ENCODE measurements at places on chromosomes 13 and 19. TPM values are rescaled to one million over a fixed set of nuclear protein-coding genes. Genes with fewer than 3 reads are reported as not detected.
A peak's percentile ranks its signal among the peaks of the same experiment; 100 is the strongest.

LMTK3 gene
- 3.2 TPM for polyA plus RNA-seq

GPR4 gene
- polyA plus RNA-seq: 0.69 TPM

ZNF90 gene
- polyA plus RNA-seq: 1.5 TPM

CERS1 gene
- 7.3 TPM for polyA plus RNA-seq

CGB8 gene
- not detected for polyA plus RNA-seq

CD177 gene
- 0.88 TPM for polyA plus RNA-seq

ATP4A gene
- not detected for polyA plus RNA-seq

CEACAM4 gene
- polyA plus RNA-seq: not detected

AP2S1 gene
- polyA plus RNA-seq: 380 TPM

GRCh38 chr19:18948075-18948975 is 7.3 kb upstream of the HOMER3 start:
- no peak overlapping the region for H3K4me3 ChIP-seq
- no peak for DNase-seq
- no peak overlapping the region for H3K27ac ChIP-seq
- no peaks in the 10 kb centered on the region for H3K27me3 ChIP-seq
- H3K36me3 ChIP-seq: no peaks in the 10 kb centered on the region
- H3K4me1 ChIP-seq: no peaks in the 10 kb centered on the region

DNA sequence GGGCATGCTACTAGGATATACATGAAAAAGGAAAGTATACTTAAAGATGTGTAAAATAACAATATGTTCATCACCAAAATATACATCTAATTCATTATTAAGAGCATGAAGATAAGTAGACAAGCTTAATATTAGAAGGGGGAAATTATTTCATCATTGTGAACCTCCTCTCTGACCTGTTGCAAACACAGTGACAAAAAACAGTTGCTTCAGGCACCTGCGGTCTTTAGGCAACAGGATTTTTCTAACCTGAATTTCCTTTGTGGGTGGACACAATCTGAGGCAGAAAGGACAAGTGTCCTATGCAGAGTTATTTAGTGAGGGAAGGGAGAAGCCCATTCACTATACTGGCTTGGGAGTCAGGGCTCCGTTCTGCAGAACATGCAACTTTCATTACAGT is 6.3 kb downstream of the FREM2 start:
- H3K27me3 ChIP-seq: 0 out of 2 replicates have a peak, but pooled peaks cover 4% of the 10 kb centered on the region
- no peaks in the 10 kb centered on the region for H3K36me3 ChIP-seq
- DNase-seq: no peak
- H3K27ac ChIP-seq: no peak overlapping the region
- H3K4me1 ChIP-seq: no peaks in the 10 kb centered on the region

DNA sequence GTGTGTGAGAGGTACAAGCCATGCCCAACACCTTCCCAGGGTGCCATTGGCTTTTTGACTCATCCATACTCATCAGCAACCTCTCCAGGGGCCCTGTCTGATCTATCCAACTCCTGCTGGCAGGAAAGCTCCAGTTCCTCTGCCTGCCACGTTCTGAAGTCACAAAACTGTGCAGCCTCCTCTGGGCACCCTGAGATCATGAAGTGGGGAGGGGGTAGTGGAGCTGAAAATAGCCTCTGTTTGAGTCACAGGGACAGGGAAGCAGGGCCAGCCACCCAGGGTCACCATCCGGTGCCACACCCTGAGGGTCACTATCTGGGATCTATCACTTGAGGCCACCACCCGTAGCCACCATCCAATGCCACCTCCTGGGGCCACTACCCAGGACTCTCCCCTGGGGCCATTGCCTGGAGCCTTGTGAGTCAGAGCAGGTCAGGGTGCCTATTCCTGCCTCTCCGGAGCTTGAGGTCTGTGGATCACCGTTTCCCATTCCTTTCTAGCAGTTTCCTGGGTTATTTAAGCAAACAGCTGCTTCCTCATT is 172.1 kb downstream of the NUFIP1 start:
- H3K36me3 ChIP-seq: no peaks in the 10 kb centered on the region
- no peaks in the 10 kb centered on the region for H3K27me3 ChIP-seq
- H3K4me3 ChIP-seq: no peak overlapping the region
- H3K27ac ChIP-seq: no peak overlapping the region

DNA sequence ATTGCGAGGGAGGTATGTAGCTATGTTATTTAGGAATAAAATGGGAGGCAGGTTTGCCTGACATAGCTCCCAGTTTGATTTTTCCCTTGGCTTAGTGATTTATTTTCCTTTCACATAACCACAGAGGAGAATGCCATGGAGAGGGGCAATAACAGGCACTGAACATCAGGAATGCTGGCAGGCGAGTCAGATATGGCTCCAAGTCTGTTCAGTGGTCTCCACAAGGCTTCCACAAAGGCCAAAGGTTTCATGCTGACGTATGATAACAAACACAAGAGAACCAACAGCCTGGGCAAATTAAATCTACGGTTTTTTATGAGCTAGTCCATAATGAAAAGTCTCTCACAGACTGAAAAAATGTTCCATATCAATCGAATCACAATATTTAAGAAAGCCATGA is 66.7 kb downstream of the SUCLA2 start:
- H3K36me3 ChIP-seq: peaks cover 3% of the 10 kb centered on the region
- no peak for DNase-seq
- H3K4me3 ChIP-seq: no peak overlapping the region
- no peaks in the 10 kb centered on the region for H3K27me3 ChIP-seq
- no peak overlapping the region for H3K27ac ChIP-seq

DNA sequence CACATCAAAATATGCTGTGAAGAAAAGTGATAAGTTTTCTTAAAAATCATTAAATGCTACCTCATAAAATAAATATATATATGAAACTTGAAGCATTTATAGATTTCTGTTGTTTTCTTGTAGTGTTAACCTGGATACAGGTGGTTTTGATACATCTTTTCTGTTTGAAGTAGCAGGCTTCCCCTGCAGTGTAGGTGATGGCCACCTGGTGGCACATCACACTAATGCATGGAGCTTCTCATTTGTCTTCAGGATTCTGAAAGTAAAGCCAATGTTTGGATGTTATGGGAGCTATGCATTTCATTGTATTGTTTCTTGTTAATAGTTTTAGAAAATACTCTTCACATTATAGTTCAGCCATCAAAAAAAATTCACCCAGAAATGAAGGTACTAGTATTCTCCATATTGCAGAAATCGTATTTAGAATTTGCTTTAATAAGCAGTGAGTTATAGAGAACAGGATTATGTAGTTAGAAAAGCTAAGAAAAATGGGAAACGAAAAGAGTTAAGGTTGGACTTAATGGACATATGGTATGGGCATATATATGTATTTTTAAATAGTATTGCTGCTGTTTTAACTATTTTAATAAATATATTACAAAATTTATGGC is 18.7 kb downstream of the GPR180 start:
- no peak overlapping the region for H3K27ac ChIP-seq
- H3K4me1 ChIP-seq: no peaks in the 10 kb centered on the region
- H3K36me3 ChIP-seq: peaks cover 66% of the 10 kb centered on the region
- DNase-seq: peak; percentile 49
- no peak overlapping the region for H3K4me3 ChIP-seq

DNA sequence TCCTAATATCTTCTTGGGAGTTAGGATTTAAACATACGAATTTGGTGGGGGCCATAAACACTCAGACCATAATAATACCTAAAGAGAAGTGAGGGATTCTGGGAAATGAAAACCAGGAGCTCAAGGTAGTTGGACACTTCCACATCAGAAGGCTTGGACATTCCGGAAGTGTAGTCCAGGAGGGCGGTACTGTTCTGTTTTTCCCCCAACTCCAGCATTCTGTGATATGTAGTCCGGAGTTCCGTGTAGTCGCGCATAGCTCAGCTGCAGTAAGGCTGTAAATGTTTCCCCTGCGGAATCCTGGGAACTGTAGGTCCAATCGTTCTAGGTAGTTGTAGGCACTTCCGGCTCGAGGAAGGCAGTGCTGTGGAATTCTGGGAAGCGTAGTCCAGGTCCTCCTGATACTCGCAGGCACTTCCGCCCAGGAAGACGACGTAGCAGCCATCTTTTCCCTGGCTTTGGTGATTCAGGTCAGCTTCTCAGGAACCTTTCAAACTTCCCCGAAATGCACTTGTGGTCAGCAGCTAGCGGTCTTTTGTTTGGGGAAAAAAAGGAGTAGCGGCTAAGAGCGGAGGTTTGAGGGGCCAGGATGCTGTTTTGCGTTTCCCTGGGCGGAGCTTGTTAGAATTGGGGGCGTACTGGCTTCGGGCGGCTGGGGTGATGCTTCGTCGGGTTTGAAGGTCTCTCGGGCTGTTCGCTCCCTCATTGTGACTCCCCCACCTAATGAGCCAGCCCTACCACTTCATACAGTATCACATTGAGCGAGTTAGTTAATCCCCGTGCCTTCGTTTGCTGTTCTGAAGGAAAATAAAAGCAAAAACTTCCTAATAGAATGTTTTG is at the start of gene ZNF226:
TSS of gene ZNF226 (plus strand) at position 428 of the 840 bp plus-strand sequence. CDS start 4,981 bp downstream, outside the sequence.
- H3K27me3 ChIP-seq: no peaks in the 10 kb centered on the region
- H3K36me3 ChIP-seq: peaks cover 35% of the 10 kb centered on the region
- H3K4me1 ChIP-seq: no peaks in the 10 kb centered on the region
- H3K4me3 ChIP-seq: peak within 1 kb of the TSS; percentile 98

GRCh38 chr13:30308548-30308947 is 1.2 kb upstream of the KATNAL1 start:
- H3K36me3 ChIP-seq: no peaks in the 10 kb centered on the region
- DNase-seq: no peak
- no peaks in the 10 kb centered on the region for H3K27me3 ChIP-seq
- no peak overlapping the region for H3K4me3 ChIP-seq
- no peak overlapping the region for H3K27ac ChIP-seq
- peaks cover 34% of the 10 kb centered on the region for H3K4me1 ChIP-seq

DNA sequence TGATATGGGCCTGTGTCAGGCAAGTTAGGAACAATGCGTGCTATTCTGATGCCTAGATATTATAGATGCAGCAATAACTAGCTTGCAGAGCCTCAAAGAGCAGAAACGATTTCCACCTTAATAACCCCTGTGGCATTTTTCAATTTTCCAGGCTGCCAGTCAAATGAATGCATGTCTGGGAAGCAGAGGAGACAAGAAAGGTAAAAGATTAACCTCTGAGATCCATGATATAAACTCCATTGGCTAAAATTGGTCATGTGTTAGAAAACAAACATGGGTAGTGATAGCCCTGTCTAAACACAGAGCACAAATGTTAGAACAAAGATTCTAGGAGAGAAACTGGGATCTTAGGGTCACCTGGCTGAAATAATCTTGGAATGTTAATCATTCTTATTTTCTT is 811.1 kb downstream of the DIAPH3 start:
- DNase-seq: no peak
- H3K36me3 ChIP-seq: no peaks in the 10 kb centered on the region
- H3K27ac ChIP-seq: no peak overlapping the region

DNA sequence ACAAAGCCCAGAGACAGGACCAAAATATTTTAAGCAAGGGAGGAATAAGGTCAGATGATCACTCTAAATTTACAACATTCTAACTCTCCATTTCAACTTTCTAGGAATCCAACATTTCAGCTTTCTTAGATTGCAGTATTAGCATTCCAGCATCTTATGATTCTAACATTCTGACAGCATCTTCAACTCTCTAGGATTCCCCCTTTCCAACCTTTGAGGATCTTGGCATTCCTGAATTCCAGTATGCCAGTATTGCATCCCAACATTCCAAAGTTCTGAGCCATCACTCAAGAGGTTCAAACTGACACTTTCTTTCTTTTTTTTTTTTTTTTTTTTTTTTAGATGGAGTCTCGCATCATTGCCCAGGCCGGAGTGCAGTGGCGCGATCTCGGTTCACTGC is 13.8 kb downstream of the TGFB1 start:
- DNase-seq: no peak
- H3K4me1 ChIP-seq: no peaks in the 10 kb centered on the region
- no peaks in the 10 kb centered on the region for H3K27me3 ChIP-seq
- H3K27ac ChIP-seq: no peak overlapping the region
- peaks cover 9% of the 10 kb centered on the region for H3K36me3 ChIP-seq

DNA sequence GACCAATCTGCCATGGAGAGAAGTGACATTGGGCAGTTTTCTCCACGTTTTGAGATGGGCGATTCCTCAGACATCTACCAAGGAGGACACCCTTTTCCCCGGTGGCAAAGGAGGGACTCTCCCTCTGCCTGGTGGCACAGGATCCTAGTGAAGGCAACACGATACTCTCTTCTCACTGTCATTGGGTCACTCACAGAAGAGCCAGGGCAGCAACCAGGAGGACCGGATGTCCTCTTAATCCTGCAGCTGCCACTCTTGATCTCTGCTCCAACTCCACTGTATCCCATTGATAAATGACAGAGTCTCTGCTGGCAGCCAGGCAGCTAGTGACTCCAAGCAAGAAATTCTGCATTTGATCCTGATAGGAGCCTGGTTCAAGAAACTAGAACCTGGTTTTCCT is 42.2 kb downstream of the COL4A2 start:
- H3K4me3 ChIP-seq: no peak overlapping the region
- peaks cover 8% of the 10 kb centered on the region for H3K4me1 ChIP-seq
- no peak for DNase-seq
- H3K36me3 ChIP-seq: no peaks in the 10 kb centered on the region
- no peaks in the 10 kb centered on the region for H3K27me3 ChIP-seq
- H3K27ac ChIP-seq: no peak overlapping the region

DNA sequence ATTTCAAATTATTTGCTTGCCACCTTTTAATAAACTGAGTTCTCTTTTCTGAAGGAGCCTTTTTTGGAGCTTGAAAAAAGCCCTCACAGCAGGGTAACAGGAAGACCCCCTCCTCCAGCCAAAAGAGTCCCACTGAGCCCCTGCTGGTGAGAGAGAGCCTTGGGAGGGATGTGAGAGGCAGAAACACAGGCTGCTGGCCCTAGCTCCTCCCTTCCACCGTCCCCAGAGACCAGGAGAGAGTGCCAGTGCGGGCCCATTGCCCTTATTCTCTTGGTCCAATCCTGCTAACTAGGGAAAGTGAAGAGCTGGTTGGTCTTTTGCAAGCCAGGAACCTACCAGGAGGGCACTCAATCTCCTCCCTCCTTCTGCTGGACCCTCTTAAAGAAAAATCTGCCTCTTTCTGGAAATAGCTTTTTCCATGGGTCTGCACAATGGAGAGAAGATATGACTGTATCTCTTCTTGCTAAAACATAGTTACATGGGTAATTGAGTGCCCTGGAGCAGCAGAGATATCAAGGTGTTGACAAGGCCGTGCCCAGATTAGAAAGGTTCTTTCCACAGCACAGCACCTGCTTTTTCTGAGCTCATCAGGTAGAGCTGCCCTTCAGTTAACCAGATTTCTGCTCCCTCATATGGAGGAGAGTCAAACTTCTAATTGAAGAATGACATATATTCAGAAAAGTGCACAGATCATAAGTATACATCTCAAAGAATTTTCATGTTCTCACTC is 113.9 kb downstream of the LRCH1 start:
- H3K4me1 ChIP-seq: peaks cover 50% of the 10 kb centered on the region
- H3K4me3 ChIP-seq: no peak overlapping the region
- no peaks in the 10 kb centered on the region for H3K27me3 ChIP-seq
- DNase-seq: no peak

DNA sequence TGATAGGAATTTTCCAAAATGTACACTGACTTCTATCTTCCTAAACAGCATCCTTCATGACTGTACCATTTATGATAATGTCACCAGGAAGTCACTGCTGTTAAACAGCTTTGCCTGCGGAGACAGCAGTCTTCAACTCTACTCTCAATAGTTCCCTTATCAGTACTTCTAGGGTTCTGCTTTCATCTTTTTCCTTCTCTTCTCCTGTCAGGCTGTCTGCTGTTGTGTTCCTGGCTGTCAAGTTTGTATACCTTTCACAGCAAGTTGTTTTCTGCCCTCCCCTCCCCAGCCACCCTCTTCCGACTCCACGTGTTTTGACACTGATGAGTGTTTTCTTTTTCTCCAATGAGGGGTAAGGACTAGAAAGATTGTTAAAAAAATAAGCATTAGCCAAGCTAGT is 2.2 kb downstream of the UPF3A start:
- H3K27me3 ChIP-seq: no peaks in the 10 kb centered on the region
- H3K4me1 ChIP-seq: peaks cover 17% of the 10 kb centered on the region
- 0 out of 2 replicates have a peak overlapping the region, but pooled peaks have one; percentile 8 for H3K4me3 ChIP-seq
- no peak for DNase-seq

Data from SK-N-SH (cell line).